ENCODE measurements at places on chromosomes 1 and 21.

DNA sequence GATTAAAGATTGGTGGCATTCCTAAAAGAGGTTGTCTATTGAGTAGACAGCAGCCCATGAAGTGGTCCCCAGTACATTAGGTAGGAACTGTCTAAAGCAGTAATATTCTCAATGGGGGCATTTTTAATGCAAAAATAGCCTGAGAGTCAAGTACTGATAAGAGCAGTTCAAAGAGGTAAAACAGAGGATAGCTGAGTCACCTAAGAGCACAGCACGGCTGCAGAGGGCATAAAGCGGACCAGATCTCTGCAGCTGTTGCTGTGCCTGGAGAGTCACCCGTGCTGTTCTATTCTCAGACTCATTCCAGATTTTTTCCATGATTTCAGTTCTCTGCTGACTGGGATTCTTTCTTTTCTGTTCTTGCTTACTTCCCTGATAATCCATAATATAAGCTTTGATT is 313.2 kb downstream of the OLFM3 start:
- no peak for DNase-seq

GRCh38 chr1:46735708-46736324 is 16.9 kb upstream of the EFCAB14 start:
- DNase-seq: no peak

- DNase-seq: no peak
Measured at GRCh38 chr1:209516771-209517680, 66.5 kb upstream of the CAMK1G start.

GRCh38 chr1:34362949-34363348 is 186.2 kb downstream of the C1orf94 start:
- no peak for DNase-seq

DNA sequence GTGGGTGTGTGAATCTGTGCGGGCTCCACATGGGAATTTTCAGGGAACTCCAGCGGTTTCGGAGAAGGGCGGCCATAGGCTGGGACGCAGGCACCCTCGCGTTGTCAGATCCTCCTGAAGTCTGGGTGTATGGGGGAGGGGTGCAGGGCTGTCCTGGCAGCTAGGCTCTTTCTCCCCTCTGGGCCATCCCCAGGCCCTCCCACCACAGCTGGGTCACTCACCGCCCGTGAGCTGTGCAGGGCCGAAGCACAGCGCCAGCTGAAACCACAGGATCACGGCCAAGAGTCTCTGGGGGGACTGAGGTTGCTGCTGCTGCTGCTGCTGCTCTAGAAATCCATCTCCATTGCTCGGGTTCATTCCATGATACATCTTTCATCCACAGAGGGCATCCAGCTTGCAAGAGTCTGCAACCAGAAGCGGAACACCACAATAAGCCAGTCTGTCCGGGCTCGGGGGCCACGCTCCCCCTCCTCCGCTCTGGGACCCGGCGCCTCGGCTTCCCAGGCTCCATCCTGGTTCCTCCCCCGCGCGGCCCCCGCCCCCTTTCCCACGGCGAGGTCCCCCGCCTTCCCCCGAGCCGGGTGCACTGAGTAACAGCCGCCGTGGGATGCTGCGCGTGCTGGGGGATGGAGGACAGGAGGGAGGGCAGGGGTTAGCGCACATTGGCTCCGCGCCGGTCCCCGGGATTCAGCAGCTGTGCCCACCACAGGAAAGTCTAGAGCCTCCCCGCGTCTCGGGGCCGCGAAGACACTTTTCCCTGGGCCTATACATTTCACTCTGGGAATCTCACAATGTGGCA is 720 bp downstream of the SUSD4 start:
- DNase-seq: no peak

DNA sequence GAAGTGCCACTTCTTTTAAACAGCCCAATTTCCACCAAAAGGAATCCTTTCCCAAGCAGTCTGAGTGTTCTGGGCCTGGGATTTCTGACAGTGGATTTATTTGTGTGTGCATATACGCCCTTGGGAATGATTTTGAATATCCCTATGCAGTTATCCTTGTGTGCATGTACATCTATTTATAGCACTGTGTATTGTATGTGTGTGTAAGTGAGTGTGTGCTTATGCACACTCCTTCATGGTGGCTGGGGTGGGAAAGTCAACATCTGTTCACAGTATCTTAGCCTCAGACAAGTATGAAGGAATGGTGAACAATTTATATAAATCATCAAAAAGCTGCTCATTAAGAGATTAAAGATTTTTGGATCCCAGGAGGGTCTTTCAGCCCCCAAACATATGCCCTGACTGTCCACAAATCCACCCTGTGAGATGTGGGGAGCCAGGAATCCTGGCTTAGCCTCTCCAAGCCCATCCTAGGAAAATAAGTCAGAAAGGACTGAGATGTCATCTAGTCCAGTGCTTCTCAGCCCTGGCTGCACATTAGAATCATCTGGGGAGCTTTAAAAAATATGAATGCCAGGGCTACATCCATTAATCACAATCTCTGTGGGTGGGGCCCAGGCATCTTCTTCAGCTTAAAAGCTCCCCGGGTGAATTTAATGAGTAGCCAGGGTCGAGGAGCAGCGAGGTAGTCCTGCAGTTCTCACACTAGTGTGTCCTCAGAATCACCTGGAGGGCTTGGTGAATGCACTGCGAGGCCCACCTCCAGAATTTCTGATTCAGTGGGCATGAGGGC is 101.4 kb downstream of the PLXNA2 start:
- no peak for DNase-seq

GRCh38 chr1:228148196-228148861 is 1.4 kb upstream of the GJC2 start:
- DNase-seq: no peak
